Motor neuron (in vitro differentiated cells): ENCODE measurements at places on chromosomes 1 and 21. TPM values are rescaled to one million over a fixed set of nuclear protein-coding genes. Genes with fewer than 3 reads are reported as not detected.

DNA sequence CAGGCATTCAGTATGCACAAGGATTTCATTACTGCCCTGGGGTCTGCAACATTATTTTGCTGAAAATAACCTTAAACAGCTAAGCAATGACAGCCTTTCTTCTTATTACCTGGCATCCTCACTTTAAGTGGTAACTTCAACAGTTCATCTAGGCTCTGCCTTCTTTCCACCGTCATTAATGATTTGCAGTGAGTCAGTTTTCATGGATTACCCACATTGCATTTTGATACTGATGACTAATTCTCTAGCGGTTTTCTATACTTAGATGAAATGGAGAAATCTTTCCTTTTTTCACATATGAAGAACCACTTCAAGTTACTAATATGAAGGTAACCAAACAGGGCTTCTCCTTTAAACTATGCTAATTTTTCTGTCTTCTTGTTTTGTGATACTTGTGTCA is 226.9 kb upstream of the TMPRSS15 start:
- ATAC-seq: peak; percentile 38

DNA sequence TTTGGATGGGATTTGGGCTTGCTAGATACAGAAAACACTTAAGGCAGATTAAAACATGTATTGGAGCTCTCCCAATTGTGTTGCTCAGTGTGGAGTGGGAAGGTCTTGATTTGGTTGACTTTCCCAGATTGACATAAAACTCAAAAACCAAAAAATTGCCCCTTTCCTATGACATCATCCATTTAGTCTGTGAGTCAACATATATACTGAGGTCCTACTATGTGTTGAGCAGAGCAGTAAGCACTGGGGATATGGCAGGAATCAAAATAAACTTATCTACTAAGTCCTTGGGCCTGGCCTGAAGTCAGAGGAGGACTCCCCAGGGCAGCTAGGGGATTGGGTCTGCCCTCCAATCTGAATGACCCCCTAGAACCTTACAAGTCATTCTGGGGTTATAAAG is 61.0 kb downstream of the CHIA start:
- no peak for ATAC-seq

Gene HTR6
- 0.05 and 0.19 TPM in 2 replicates for total RNA-seq

GRCh38 chr1:63617450-63617849 is 24.2 kb downstream of the PGM1 start:
- no peak for ATAC-seq

DNA sequence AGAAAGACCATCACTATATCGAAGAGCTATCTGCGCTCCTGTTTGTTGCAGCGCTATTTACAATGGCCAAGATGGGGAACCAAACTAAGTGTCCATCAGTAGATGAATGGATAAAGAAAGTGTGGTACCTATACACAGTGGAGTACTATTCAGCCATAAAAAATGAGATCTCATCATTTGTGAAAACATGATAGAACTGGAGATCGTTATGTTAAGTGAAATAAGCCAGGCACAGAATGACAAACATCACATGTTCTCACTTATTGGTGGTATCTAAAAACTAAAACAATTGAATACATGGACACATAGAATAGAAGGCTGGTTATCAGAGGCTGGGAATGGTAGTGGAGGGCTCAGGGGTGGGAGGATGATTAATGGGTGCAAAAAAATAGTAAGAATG is 256.2 kb downstream of the SRGAP2C start:
- no peak for ATAC-seq

GRCh38 chr1:212689196-212689725 is 10.4 kb downstream of the BATF3 start:
- no peak for ATAC-seq

- no peak for ATAC-seq
Observed at GRCh38 chr21:23939369-23940065, 1667.8 kb downstream of the MRPL39 start.

GRCh38 chr1:24413350-24414163 is at the start of gene STPG1:
TSS of gene STPG1 (minus strand) at chr1:24413782. CDS start at chr1:24401388, 12,394 bp downstream.
- ATAC-seq: peak; percentile 42

DNA sequence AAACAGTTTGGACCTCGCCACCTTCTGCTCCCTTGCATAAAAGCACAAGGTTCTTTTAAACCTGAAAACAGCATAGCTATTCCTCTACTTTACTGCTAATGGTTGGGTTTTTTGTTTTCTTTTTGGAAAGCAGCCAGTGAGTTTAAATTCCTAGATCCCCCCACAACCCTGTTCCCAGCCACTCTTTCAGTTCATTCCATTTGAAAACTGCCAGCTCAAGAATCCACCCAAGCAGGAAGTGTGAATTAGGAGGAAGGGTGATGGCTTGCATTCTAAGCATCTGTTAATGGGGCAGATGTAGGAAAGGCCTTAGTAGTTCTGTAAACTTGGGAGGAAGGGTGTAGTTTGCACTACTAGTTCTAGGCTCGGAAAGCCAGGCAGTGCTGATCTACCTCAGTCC is 172.9 kb upstream of the HOOK1 start:
- ATAC-seq: no peak

Gene PGLYRP3
- 0.19 TPM in 1 of 2 replicates, not detected in the other for total RNA-seq

- ATAC-seq: no peak
Observed at GRCh38 chr1:188089461-188089860, 1260.7 kb downstream of the PLA2G4A start.

DNA sequence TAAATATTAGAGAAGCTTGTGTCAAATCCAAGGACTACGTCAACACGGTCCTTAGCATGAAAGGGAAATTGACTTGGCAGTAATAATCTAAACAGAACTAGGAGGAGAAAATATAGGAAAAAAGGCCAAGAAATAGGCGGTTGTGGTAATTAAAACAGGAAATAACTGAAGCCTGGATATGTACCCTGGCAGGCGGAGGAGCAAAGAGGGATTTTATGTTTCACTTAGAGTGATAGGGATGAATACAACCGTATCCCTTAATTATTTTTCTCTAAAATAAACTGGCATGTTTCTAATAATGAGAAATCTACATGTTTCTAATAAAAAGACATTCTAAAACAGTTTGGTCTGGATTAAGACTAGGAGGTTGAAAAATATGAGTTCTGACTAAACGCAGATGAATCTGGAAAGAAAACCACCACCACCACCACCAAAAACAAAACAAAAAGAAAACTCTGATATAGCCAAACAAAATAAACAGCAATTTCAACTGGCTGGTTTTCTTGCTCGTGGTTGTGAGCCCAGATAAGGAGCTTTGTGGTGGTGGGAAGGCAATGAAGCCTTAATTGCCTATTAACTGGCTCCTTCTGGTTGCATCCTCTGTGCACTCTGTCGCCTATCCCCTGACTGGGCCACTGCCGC is 334.2 kb upstream of the SNX7 start:
- ATAC-seq: no peak

- ATAC-seq: no peak
Observed at GRCh38 chr1:205480349-205480985, 24.0 kb upstream of the CDK18 start.

Gene ZNF683
- total RNA-seq: 0.48 and 0.61 TPM in 2 replicates

DNA sequence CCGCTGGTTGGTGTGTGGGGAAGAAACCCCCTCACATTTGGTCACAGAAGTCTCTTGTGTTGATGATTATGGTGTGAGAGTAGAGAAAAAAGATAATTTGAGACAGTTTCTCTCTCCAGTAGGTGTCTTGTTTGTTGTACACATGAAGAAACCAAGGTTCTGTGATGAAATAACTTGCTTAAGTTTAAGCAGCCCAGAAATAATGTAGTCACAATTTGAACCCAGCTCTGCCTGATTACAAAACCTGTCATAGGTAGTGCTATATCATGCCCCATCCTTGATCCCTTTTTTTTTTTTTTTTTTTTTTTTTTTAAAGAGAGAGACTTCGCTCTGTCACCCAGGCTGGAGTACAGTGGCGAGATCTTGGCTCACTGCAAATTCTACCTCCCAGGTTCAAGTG is 4.9 kb downstream of the MFN2 start:
- ATAC-seq: no peak

DNA sequence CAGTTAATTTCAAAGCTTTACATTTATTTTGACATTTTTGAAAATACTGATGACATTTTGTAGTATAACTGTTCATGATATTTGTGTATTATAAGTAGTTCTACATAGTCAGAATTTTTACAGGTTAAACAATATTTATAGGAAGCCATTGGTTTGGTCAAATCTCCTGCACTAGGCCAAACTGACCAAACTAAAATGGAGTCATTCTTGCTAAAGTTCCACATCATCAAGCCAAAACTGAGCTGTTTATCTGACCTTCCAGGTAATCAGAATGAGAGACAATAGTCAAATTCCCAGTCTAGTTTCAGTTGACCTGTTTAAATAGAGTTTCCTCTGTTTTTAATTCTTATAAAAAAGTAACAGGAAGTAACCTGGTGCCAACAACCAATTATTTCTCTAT is 253.3 kb upstream of the RGS18 start:
- ATAC-seq: no peak

GRCh38 chr1:184241446-184241845 is 145.4 kb upstream of the C1orf21 start:
- no peak for ATAC-seq

DNA sequence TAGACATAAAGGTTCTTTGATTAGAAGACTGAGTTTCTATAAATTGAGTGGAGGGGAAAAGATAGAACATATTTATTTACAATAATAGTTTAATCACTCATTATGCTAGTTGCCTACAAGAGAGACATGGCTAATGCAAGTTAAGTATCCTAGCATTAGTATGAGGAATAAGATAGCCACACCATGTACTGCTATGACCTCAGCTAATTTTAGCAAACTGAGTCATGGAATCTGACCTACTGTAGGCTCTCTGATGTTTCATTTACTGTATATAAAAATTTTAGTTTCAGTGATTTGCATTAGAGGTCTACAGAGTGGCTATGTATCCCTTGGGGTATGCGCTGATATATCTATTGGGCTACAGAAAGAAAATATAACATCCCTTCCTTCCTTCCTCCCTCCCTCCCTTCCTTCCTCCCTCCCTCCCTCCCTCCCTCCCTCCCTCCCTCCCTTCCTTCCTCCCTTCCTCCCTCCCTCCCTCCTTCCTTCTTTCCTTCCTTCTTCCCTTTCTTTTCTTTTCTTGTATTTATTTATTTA is 5.8 kb downstream of the AGL start:
- ATAC-seq: no peak

- ATAC-seq: no peak
Observed at GRCh38 chr21:38346286-38346685, 89.5 kb downstream of the KCNJ15 start.

GRCh38 chr1:233240371-233240770 is 55.2 kb downstream of the PCNX2 start:
- no peak for ATAC-seq

DNA sequence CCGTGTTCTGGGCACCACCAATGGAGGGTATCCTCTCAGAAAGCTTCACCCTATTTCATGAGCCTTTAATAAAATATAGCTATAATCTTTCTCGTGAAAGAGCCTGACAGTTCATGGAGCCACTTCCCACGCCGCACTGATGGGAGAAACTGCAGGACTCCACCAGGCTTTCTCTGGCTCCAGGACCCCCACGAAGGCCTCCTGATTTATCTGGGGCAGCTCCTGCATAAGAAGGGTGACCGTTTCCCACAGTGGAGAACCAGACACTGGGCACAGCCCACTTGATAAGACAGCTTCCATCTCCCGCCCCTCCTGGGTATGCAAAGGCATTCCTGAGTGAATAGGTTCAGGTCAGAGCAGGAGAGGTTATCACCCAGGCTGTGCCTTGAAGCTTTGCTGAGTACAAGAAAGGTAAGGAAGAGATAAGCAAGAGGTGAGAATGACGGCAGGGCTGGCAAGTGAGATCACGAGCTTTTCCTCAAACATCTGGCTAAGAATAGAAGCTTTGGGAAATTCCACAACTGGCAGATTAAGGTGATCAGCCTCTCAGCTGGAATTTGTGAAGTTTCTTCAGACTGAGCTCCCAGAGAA is 499.8 kb downstream of the KIF26B start:
- no peak for ATAC-seq

GRCh38 chr1:235011599-235012435 is 116.8 kb downstream of the TOMM20 start:
- ATAC-seq: peak; percentile 99

DNA sequence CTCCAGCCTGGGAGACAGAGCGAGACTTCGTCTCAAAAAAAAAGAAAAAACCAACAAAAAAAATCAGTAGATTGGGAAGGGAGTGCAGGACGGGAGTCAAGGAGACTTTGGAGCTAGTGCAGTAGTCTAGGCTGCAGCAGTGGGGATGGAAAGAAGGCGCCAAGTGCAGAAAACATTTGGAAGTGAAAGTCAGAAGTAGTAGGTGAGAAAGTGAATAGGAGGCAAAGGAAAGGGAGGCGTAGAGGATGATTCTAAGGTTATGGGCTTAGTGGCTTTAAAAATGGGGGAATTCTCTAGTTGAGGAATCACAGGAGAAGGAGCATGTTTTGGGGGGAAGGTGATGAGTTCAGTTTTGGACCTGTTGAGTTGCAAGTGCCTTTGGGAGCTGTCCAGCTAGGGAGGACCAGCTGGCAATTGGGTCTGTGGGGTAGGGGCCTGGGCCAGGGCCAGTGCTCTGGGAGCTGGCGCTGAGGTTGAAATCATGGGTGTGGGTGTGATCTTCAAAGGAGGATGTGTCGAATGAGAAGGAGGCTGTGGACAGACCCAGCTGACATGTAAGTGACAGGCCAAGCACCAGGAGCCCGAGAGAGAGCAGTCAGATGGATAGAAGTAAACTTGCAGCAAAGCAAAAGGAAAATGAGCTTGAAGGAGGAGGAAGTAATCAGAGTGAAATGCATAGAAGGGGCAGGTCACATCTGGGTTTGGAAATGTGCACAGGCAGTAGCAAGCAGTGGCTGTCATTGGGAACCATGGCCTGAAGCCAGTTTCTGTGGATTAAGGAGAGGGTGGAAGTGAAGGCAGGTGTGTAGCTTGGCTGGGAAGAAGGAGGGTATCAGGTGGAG is 15.8 kb downstream of the TMCC2 start:
- ATAC-seq: no peak

DNA sequence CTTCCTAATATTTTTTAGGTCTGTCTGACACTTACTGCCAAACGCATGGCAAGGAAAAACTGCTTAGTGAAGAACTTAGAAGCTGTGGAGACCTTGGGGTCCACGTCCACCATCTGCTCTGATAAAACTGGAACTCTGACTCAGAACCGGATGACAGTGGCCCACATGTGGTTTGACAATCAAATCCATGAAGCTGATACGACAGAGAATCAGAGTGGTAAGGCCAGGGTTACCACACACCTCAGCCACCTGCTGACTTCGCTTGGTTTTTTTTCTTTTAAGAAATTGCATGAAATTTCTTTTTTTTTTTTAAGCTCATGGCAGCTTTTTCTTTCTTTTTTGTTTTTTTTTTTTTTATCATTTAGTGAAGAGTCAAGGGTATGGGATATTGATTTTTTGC is 17.2 kb downstream of the ATP1A1 start:
- ATAC-seq: no peak

Gene BMP8A
- total RNA-seq: 0.43 and 0.67 TPM in 2 replicates
